GM12864 (cell line): ENCODE measurements at places on chromosomes 2 and 18.

DNA sequence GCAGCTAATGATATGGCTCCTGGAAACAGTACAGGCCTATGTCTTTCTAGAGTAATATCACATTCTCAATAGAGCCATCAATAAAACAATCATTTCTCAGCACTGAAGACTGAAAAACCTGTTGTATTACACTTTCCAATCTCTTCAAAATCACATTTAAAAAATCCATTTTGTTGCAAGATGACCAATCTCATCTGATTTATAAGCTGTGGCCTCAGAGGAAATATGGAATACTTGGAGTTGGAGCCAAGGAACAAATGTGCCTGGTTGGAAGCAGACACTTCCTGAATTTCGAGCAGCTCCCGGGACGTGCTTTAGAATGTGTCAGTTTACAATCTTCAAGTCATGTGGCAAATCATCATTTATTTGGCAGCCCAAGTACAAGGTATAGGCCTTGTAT, 114.5 kb downstream of the ADCYAP1 start:
- DNase-seq, result no peak

DNA sequence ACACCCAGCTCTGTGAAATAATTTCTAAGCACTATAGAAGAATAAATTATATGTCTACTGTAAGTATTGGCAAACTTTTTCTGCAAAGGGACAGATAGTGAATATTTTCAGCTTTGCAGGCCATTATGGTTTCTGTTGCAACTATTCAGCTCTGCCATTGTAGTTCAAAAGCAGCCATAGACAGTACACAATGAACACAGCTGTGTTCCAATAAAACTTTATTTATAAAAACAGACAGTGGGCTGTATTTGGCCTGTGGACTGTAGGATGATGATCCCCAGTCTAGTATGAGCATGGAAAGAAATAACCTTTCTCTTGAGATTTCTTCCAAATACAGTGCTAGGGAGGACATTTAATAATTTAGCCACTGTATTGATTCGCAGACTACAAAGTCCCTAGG, 35.2 kb upstream of the THOC1 start:
- DNase-seq, result no peak

DNA sequence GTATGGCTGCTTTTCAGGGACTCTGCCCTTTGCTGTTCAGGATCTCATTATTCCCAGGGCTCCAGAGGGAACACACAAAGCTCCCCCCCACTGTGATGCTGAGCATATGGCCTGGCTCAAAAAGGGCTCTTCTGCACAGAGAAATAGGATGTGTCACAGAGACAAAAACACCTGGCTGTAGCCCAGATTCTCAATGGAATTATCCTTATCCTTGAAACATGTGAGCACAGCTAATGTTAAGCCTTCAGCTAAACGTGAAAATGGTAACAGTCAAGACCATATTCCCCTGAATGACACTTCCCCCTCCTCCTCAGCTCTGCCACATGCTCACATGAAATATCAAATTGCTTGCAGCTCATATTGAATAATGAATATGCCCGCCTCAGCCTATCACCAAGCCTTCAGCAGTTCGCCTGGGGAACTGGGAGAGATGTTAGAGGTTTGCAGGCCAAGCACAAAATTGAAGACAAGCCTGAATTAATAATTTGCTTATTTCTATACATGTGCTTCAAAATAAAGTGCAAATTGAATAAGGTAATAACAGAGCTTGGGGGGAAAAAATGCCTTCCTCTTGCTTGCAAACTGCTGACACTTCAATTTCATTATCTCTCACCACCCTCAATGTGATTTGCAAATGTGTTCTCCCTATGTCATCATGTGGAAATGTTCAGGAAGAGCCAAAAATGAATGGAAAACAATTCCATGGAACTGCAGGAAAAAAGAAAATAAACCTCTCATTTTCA, 181.0 kb upstream of the HNRNPA3 start:
- DNase-seq, result no peak

- no peak for DNase-seq
Measured at GRCh38 chr2:19086231-19086651, 272.2 kb downstream of the OSR1 start.

GRCh38 chr18:3069671-3070433, 56.9 kb upstream of the LPIN2 start:
- no peak for DNase-seq
